ENCODE measurements at places on chromosomes 6 and 20.
A peak's percentile ranks its signal among the peaks of the same experiment; 100 is the strongest.

DNA sequence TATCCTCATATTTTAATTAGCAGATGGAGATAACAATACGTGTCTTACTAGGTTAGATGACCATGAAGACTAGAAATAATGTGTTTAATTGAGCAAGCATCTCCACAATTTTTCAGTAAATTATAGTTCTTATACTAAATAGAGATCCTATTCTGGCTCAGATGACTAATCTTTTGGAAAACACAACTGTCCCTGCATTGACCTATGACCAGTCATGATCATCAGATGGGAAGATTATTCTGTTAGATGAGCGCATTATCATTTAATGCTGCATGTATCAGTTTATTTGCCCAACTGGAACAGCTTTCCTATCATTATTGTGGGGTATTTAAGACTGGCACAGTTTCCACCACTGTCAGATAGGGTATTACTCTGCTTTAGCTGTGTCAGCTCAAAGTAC is 185.5 kb downstream of the MOXD1 start:
- no peak for DNase-seq

DNA sequence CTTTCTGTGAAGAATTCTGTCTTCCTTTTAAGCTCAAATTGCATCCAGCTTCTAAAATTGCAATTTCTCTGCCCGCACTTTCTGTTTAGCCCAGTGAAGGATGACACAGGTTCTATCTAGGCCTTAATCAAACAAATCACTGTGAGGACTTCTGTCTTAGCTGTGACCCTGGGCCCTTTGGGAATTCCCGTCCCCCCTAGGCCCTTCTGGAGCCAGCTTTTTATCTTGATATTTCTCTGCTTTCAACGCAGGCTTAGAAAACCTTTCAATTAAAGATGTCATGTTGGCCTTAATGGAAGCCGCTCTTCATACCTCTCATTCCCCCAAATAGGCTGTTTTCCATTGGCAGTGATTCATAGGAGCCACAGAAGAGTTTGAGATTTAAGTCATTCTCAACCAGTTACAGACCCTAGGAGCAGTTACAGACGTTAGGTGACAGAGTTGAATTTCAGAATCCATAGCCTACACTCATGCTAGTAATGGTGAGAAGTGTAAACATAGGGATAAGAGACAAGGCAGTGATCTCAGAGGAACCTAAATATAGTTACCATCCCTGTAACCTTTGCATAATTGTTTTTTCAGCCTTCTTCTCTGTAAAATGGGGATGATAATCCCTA is 74.8 kb upstream of the FLRT3 start:
- no peak for DNase-seq

GRCh38 chr6:44869321-44869897 is 458.7 kb upstream of the RUNX2 start:
- no peak for DNase-seq

- no peak for DNase-seq
These were observed 47.6 kb upstream of the SMIM8 start for GRCh38 chr6:87274660-87275274.

- DNase-seq, result no peak
These were observed 66.1 kb downstream of the CD24 start for GRCh38 chr6:106908386-106908840.

DNA sequence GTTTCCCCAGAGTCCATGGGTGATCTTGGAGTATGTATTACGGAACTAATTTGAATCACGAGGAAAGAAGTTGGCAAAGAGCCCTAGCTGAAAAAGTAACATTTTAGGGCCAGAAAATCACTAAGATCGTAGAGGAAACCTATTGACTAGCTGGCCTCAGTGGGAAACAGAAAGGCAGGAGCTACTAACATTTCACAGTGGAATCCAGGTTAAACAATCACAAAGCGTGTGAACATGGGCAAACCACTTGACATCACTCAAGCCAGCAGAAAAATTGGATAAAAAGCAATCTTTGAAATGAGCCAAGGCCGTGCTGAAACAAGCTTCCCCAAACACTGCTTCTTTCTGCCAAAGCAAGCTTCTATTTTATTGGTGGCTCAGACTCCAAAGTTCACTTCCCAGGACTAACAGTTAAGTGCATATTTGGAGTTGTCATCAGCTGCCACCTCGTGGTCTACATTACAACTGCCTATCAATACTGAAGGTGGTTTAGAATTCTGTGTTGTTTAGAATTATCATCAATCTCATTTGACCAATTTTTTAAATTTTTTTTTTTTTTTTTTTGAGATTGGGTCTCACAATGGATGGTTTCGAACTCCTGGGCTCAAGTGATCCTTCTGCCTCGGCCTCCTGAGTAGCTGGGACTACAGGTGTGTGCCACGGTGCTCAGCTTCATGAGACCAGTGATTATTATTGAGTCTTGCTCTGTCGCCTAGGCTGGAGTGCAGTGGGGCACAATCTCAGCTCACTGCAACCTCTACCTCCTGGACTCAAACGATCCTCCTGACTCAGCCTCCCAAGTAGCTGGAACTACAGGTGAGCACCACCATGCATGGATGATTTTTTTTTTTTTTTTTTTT is 10.6 kb downstream of the RPS10 start:
- DNase-seq, result peak; percentile 57

GRCh38 chr6:145442110-145442509 is 293.2 kb downstream of the EPM2A start:
- no peak for DNase-seq

- DNase-seq, result no peak
These were observed 54.2 kb downstream of the TBC1D7 start for GRCh38 chr6:13273931-13274706.

- no peak for DNase-seq
These were observed 334.1 kb downstream of the NRN1 start for GRCh38 chr6:5672581-5673011.

DNA sequence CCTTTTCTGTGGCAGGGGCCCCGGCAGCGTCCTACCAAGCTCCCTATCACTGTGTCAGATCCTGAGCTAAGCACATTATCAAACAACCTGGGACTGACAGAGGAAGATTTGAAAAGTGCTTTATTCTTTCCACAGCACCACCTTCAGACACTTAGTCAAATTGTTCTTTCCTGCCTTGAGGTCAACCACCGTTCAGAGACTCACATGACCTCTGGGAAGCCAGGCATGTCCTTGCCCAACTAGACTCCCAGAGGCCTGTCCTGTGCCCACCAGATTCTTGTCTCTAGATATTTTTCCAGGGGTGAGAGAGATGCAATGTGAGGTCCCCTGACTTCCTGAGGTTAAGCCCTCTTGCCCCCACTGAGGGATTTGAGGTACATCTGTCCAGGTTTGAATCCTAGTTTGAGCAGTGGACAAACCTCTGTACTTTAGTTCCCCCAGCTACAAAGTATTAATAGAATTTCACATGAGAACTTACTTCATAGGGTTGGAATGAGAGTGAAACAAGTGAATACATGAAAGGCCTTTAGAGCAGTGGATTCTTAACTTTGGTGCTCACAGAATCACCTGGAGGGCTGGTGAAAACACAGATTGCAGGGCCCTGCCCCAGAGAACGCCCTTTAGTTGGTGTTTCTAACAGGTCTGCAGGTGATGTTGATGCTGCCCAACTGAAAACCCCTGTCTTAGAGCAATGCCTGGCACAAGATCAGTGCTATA is 179.8 kb downstream of the CLIC5 start:
- DNase-seq, result no peak

- DNase-seq, result no peak
These were observed 5.2 kb upstream of the SRXN1 start for GRCh38 chr20:658202-658601.

- no peak for DNase-seq
These were observed 3.0 kb downstream of the FNDC11 start for GRCh38 chr20:63556873-63557478.

GRCh38 chr6:110250058-110250457 is 69.8 kb downstream of the CDC40 start:
- no peak for DNase-seq

DNA sequence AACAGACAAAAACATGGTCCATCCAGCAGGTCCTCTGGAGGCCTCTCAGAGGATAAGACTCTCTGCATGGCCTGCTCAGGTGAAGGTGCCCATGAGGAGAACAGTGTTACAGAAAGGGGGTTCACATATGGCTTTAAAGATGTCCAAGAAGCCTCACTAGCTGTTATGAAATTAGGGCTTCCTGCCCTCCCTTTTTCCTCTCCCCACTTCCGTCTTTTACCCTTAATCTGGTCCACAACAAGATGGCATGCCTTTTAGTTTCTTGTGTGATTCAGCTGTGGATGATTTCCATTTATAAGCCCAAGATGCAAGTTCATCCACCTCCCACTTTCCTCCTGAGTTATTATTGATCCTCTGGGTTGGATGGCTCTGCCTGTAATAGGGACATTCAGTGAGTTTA is 14.0 kb downstream of the GCNT2 start:
- DNase-seq, result no peak

- DNase-seq, result no peak
These were observed 8.8 kb downstream of the SLC13A3 start for GRCh38 chr20:46642265-46642968.

GRCh38 chr20:61861858-61862257 is 203.8 kb downstream of the TAF4 start:
- no peak for DNase-seq

DNA sequence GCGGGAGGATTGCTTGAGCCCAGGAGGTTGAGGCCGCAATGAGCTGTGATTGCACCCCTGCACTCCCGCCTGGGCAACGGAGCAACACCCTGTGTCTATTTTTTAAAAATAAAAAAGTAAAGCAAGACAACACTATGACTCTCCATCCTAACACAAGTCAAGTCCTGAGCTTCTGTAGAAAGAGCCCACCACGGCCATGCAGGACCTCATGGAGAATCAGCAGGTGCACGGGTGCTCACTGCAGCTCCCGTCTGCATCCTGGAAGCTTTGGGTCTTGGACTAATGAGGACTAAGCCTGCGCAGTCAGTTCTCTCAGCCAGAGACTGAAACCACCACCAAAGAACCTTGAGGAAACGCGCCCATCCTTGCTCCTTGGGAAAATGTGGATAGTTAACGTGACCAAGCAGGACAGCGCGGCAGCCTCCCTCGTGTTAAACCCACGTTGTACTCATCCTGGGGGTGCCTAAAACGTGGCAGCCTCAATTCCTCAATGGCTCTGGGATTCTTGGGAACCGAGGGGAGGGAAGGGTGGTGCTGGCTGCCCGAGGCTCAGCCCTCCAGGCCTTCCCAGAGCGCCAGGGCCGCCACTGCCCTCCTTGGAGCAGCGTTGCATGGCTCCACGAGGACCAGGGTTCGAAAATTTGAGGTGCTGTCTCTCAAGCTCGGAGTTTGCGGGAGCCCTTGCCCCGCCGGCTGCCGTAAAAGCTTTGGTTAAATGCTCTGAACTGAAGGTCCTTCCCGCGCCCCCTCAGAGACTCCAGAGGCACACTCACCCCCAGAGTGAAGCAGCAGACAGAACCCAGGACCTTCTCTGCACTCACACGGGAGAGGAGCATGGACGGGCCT is 29.0 kb downstream of the DLL1 start:
- DNase-seq, result no peak

DNA sequence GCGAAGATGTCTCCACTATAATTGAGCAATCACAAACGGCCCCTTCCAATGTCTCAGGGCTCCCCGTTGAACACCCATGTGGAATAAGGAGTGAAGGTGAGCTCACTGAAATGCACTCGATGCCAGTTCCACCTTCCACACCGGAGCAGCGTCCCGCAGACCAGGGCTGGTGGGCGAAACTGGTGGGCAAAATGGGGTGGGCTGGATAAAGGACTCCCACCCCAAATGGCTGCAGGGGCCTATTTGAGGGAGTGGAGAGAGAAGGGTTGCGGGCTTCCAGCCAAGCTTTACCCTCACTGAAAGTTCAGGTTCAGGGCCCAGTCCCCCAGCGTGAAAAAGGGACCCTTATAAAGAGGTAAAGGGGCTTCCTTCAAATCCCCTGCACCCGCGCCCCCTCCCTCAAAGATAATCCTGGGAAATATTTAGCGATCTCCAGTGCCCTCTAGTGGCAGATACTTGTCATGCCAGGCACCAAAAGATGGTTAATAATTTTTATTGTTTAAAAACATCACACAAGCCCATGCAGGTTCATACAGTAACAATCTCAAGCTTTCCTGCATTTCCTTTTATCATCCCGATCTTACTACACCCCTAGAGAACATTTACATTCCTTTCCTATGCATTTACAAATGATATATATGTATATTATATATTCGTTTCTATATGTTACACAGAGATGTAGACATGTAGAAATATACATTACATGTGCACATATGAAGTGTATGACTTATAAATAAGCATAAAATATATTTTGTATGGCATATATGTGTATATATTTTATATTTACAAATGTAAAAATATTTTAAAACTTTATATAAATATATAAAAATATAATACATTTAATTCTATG is 58.2 kb upstream of the NKX2-2 start:
- peak; percentile 35 for DNase-seq

GRCh38 chr6:67393356-67393755 is 1241.7 kb upstream of the ADGRB3 start:
- no peak for DNase-seq

GRCh38 chr6:127267646-127268625 is 1.3 kb downstream of the RNF146 start:
- DNase-seq, result peak; percentile 22

GRCh38 chr6:139751179-139751578 is 376.7 kb upstream of the CITED2 start:
- DNase-seq, result no peak

- no peak for DNase-seq
These were observed 95.1 kb upstream of the FOXP4 start for GRCh38 chr6:41451039-41451438.

GRCh38 chr6:128078276-128078675 is 177.4 kb upstream of the THEMIS start:
- DNase-seq, result no peak

GRCh38 chr6:3433005-3433404 is 23.8 kb downstream of the SLC22A23 start:
- DNase-seq, result no peak

DNA sequence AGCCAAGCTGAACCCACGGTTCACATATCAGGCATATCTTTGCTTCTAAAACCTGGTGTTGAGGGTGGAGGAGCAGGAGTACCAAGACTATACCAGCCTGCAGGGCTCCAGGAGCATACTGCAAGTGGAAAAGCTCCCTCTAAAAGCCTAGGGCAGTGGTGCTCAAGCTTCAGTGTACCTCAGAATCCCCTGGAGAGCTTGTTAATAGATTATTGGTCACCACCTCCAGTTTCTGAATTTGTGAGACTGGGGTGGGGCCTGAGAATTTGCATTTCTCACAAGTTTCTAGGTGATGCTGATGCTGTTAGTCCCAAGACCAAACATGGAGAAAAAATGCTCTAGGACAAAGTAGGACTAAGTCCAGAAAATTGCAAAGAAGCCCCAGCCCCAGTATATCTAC is 65.4 kb downstream of the FILIP1 start:
- no peak for DNase-seq

DNA sequence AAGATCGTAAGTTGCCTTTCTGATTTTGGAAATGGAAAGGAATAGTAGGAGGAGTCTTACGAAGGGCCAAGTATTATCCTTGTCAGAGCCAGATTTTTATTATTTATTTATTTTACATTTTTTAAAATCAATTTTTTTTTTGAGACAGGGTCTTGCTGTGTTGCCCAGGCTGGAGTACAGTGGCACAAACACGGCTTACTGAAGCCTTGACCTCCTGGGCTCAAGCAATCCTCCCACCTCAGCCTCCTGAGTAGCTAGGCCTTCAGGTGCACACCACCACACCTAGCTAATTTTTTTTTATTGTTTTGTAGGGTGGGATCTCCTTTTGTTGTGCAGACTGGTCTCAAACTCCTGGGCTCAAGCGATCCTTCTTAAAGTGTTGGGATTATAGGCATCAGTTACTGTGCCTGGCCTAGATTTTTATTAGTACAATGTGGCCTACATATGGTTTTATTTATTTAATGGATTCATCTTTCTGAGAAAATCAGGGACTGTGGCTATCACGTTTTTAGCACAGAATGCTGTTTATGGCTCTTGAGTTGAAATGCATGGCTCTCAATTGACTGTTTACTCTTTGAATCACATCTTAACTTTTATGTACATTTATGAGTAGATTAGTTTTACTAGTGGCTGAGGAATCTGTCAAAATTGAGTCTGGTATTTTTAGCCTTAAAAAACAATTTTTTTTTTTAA is 16.7 kb downstream of the CDC5L start:
- DNase-seq, result no peak

Data from NCI-H1105 treated with DMSO at 0.1 percent for 48 hours (cell line).